PC-3 (cell line): ENCODE measurements at places on chromosomes 1 and 21.
A peak's percentile ranks its signal among the peaks of the same experiment; 100 is the strongest.

DNA sequence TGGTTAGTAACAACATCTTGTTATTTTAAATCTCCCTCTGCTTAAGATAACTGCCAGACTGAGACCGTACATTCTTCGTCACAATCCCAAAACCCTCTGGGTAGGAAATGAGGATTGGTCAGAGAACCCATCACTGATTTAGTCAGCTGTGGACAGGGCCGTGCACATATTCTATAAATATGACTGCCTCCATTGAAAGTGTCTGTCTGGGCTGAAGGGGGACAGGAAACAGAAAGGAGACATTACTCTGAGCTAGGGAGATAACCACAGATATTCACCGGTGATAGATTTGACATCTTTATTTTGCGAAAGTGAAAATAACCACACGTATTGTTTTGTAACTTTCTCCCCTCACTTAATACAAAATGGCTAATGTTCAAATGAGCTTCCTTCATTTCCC, 36.9 kb upstream of the ST6GALNAC5 start:
- DNase-seq: no peak

GRCh38 chr1:5742801-5743200, 249.4 kb downstream of the NPHP4 start:
- no peak for DNase-seq

DNA sequence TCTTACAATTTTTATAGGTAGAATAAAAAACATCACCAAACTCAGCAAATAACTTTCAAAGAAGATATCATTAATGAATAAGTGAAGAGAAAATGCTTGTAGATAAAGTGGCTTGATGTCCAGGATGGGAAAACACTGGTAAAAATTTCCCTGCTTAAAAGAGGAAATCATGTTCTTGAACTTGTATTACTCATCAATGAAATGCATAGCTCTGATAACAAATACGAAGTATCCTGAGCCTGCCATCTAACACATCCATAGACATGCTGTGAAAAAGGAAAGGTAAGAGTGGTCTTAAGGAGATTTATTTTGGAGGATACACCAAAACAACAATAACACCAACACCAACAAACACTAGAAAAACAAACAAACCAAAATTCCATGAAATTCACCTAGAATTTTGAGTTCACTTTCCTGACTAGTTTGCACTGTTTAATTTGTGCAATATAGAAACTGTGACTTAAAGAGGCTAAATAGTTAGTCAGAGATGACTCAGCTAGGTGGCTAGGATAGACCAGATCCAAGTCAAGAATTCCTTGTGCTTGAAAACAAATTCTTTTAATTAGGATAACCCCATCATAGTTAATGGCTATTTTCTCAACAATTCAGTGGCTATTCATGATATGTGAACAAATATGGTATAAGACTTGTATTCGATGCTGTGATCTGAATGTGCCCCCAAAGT, 179.8 kb upstream of the KCNK2 start:
- peak; percentile 96 for DNase-seq

GRCh38 chr1:224524679-224525078, 90.1 kb upstream of the WDR26 start:
- peak; percentile 61 for DNase-seq

- no peak for DNase-seq
These were observed 71.7 kb upstream of the GUCA2B start for GRCh38 chr1:42081475-42081874.

DNA sequence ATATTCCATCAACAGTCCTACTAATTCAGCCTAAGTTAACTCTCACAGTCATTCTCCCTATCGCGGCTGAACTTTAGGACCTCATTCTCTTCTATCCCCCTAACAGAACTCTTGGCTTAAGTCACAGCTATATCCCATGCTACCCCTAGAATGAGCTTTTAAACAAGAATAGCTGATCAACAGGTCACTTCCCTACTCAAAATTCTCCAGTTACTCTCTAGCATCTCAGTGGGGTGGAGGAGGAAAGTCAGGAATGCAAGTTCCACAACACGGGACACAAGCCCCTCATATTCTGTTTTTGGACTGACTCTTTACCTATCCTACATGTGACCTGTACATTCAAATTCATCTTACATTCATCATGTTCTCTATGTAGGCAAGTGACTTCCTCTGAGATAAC, 21.0 kb downstream of the MRPL39 start:
- DNase-seq: no peak

GRCh38 chr1:77498918-77499317, 183.5 kb downstream of the ZZZ3 start:
- DNase-seq: no peak

DNA sequence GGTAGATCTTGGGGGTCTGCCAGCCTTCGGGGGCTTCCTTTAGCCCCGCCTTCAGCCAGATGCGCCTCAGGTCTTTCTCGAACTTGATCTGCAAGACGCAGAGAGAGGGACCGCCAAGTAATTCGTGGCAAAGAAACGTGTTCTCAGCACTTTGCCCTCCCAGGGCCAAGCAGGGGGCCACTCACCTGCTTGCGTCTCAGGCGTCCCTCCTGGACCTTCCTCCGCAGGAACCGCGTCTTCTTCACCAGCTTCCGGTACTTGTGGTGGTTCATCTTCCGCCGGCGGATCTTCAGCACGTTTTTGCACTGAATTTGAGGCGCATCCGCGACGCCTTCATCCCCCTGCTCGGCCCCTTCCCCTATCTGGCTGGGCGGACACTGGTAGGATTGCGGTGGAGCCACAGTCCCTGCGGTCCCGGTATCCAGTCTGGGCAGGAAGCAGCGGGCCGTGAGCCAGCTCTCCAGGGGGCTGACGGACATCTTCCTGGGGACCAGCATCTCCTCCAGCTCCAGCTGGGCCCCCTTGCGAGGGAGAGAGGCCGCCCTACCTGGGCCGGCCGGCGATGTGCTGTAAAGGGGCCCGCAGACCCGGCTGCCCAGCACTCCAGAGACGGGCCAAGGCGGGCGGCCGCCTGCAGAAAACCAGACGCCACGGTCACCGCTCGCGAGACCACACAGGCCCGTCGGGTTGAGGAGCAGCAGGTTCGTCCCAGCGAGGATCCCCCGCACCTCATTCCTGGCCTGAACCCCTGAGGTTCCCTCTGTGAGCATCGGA, 1.0 kb downstream of the AURKAIP1 start:
- DNase-seq: no peak
